ENCODE measurements at places on chromosomes 16 and 17. TPM values are rescaled to one million over a fixed set of nuclear protein-coding genes. Genes with fewer than 3 reads are reported as not detected.

Gene RNFT1
- 15.0 TPM for total RNA-seq

Gene RNF43
- total RNA-seq: not detected

Gene AOC2
- total RNA-seq: 0.28 TPM

Gene CCDC200
- total RNA-seq: not detected

Gene GAST
- total RNA-seq: not detected

Gene ELMO3
- total RNA-seq: 0.28 TPM

Gene TBC1D26
- under 0.01 TPM for total RNA-seq

Gene CA5A
- not detected for total RNA-seq

Gene FNDC8
- not detected for total RNA-seq

Gene CLEC3A
- not detected for total RNA-seq

Gene RND2
- 1.00 TPM for total RNA-seq

Gene USP43
- under 0.01 TPM for total RNA-seq

Gene NMT1
- total RNA-seq: 64.7 TPM

Gene PROCA1
- 1.0 TPM for total RNA-seq

Gene ANKRD40CL
- not detected for total RNA-seq

Gene LPO
- not detected for total RNA-seq

Gene CCL14
- not detected for total RNA-seq

Gene HOXB3
- total RNA-seq: under 0.01 TPM

Gene TP53TG3
- not detected for total RNA-seq

Gene KRT39
- total RNA-seq: not detected

Gene RGS11
- 3.7 TPM for total RNA-seq

Gene CLUH
- 30.4 TPM for total RNA-seq

Gene SLC6A2
- total RNA-seq: not detected

Gene PKMYT1
- total RNA-seq: 0.28 TPM

Gene RNF40
- 53.8 TPM for total RNA-seq

Gene KLHL10
- 0.43 TPM for total RNA-seq

Gene KCNH6
- not detected for total RNA-seq

Gene LGALS9C
- total RNA-seq: not detected

Gene PNMT
- not detected for total RNA-seq

Gene SCGB1C2
- not detected for total RNA-seq

Gene PMP22
- total RNA-seq: 170 TPM

Gene CCL8
- total RNA-seq: 8.8 TPM

Gene CARD14
- 0.18 TPM for total RNA-seq

Gene CXCL16
- total RNA-seq: 1.8 TPM

Gene SLC47A1
- 1.7 TPM for total RNA-seq

Gene MMP25
- under 0.01 TPM for total RNA-seq

Gene TAC4
- total RNA-seq: not detected

Gene SHISA9
- total RNA-seq: not detected

Gene PRR11
- total RNA-seq: 2.4 TPM

Gene HSPB9
- not detected for total RNA-seq

Gene CCL1
- not detected for total RNA-seq

Gene ZFHX3
- total RNA-seq: 3.0 TPM

Gene PRR35
- not detected for total RNA-seq

Gene KRT32
- total RNA-seq: not detected

Gene KRTAP1-5
- 0.57 TPM for total RNA-seq

Gene AIPL1
- not detected for total RNA-seq

Gene MRPL38
- total RNA-seq: 21.9 TPM
